ENCODE measurements at places on chromosomes 2 and 18.

DNA sequence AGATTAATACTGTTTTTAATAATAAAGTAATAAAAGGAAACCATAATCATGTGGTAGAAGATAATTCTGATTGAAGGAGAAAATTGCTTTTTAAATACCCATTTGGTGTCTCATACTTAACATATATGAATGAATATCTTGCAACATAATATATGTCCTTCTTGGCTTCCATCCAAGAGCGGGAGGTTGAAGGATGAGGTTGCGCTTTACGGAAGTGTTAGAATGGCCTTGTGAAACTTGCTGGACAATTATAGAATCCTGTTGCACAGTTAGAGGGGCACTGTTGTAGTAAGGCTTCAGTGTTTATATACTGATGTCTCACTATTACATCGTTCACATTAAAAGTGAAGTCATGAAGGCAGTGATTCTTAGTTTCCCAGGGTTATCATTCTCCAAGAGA lies 9.4 kb downstream of the INSIG2 start:
- no peak for DNase-seq

DNA sequence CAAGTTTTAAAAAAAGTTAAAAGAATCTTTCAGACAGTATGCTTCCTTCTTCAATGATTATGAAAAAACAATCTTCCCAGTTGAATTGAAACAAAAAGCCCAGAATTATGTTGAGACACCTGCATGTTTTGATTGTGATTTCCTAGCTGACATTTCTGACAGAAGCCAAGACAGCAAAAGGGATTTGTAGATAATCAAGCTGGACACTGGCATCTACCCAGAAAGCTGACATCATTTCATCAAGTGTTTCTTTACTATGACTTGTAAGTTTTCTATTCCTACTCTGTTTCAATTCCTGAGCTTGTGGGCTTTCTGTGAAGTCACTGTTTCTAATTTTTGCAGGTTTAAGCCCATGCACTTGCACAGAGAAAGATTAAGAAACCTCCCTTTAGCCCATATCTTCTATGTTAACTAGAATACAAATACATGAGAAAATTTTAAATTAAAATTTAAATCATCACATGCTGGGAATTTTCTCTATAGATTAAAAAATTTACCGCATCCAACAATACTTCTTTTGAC lies 82.9 kb upstream of the CCDC85A start:
- no peak for DNase-seq

DNA sequence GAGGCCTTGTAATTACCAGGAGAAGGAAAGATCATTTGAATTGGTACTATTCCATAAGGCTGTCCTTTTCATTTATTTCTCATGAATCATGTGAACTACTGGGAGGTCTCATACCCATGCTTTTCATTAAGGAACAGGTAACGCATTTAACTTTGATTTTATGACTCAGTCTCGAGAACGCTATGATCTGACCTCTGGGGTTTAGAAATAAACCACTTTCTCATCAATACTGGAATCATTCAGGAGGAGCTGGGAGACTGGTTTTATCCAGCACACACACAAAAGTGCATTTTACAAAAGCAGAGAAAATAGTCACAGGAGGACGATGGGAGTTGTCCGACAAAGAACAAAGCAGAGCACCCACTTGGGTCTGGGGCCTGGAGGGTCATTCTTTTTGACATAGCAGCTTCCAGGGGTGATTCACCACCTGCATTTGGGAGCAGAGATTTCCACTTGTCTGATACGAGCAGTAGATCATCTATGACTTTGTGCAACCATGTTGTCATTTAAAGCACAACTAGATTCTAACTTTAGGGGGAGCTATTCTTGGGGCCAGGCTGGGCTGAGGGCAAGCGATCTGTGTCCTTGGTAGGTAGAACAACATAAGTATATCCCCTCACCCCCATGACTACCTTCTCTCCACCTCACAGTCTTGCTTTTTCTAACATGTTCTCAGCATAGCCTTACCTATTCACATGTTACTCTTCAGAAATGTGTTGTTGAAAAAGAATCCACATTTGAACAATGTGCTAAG lies 95.9 kb upstream of the SCG2 start:
- no peak for DNase-seq

- DNase-seq: no peak
Observed at GRCh38 chr2:196696423-196697079, 57.0 kb downstream of the CCDC150 start.

DNA sequence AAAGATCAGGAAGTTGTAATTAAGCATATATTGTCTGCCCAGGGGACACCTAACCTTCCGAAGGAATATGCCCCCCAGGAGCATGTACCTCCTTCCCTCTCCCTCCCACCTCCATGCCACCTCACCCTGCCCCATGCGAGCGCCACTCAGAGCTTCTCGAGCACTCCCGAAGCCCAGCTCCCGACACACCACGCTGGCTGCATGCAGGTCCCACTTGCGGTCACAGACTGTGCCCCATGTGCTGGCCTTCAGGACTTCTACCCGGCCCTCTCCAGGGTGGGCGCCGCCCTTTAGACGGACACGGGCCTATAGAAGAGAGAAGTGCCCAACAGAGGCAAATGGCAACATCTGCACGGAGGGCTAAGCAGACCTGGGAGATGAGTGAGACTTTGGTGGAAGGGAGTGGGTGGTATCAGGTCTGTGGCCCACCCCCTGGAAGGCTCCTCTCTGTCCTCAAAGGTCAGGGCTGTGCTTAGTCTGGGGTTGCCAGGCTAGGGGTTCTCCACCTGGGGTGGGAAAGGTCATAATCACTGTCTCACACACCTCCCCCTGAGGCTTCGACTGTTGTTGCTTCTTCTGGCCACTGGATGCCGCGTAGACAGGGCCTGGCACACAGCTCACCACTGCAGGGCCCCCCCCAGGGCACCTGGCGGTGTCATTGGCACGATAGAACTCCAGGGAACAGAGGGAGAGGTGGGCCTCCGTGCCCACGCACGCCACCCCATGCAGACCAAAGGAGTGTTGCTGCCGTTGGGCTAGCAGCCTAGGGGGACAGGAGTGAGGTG lies 6.6 kb downstream of the HTRA2 start:
- no peak for DNase-seq

DNA sequence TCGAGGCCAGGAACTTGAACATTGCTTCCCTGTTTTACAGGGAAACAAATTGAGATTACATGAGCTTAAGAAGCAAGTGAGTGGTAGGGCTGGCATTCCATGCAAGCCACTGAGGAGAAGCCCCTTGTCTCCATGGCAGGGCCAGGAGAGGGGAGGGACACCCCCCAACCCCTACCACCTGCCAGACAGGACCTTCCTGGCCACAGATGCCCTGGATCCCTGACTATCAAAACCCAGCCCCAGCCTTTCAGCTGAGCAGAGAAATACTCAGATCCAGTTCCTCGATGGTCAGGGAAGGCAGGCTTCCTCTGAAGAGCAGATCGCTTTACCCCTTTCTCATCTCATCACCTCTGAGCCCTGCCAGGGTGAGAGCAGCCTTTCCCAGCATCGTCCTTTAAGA lies 53.8 kb upstream of the ALPP start:
- no peak for DNase-seq

GRCh38 chr2:47309472-47309951 lies 93.4 kb upstream of the MSH2 start:
- no peak for DNase-seq

DNA sequence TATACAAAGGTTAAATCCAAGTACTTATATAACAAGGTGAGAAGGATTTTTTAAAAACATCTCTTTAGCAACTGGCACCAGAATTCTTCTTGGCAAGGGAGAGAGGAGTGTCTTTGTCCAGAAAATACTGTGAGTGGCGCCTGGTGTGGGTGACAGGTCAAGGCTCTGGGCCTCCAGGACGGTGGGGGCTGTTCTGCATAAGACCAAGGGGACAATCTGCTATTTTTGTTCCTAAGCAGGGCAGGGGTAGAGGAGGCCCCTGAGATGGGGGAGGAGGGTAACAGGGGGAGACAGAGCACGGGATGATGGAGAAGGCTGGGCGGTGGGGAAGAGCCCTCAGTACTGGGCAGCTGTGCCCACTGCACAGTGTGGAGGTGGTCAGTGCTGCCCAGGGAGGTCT lies 51.6 kb upstream of the TAF1B start:
- no peak for DNase-seq

DNA sequence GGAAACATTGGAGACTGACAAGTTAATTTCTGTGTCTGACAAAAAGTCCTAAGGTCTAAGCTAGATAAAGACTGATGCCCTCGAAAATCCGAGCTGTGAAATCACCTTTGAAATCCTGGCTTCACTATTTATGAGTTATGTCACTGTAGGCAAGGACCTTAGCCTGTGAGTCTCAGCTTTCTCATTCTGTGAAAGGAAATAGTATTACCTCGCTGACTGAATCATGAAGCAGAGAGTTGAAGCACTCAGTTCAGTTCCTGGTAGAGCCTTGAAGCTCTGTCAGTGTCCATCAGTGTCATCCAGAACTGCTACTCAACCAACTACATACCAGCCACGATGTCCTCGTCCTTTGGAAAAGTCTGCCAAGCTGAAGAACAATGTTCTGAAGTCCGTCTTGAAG lies 1025.6 kb upstream of the GYPC start:
- no peak for DNase-seq

DNA sequence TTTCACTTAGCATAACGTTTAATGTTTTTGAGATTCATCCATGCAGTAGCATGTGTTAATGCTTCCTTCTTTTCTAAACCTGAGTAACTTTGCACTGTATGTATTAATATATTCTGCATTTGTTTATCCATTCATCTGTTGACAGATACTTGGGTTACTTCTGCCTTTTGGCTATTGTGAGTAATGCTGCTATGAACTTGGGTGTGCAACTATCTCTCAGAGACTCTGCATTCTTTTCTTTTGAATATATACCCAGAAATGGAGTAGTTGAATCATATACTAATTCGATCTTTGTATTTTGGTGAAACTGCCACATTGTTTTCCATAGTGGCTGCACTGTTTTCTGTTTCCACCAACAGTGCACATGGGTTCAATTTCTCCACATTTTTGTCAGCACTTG lies 128.3 kb downstream of the SH3BP4 start:
- DNase-seq: no peak

DNA sequence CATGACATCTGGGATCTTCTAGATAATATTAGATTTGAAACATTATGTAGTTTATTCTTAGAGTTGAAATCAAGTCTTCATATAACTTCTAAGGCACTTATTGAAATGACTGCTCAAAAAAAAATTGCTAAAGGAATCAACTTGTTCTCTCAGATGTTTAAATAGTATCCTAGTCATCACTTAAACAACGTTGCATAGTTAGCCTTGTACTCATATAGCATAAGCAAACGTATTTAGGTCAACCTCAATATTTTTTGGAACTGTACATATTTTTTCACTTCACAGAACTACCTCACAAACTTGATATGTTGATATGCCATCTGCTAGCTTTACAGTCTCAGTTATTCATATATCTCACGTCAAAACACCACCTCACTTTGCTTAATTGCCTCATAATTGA lies 47.1 kb upstream of the CREB1 start:
- no peak for DNase-seq

GRCh38 chr18:58194028-58194427 lies 150.0 kb downstream of the NEDD4L start:
- no peak for DNase-seq

GRCh38 chr2:162328424-162329157 lies 10.1 kb upstream of the IFIH1 start:
- no peak for DNase-seq

DNA sequence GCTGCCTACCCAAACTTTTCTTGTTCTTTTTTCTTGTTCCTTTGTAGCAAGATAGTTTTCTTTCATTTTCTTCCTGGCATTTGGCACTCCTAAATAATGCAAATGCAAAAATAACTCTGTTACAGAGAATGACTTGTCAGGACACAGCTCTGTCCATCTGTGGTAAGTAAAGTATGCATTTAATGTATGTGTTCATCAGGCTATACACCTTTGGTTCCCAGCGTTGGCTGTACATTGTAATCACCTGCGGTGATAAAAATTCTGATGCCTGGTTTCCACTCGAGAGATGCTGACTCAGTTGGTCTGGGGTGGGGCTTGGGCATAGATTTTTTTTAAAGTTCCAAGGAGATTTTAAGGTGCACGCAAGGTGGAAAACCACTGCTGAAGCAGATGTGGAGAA lies at the start of gene SERPINB13:
SERPINB13 (plus strand) TSS at position 378 of the 400 bp plus-strand sequence. CDS start 1,325 bp downstream, outside the sequence.
- no peak for DNase-seq

DNA sequence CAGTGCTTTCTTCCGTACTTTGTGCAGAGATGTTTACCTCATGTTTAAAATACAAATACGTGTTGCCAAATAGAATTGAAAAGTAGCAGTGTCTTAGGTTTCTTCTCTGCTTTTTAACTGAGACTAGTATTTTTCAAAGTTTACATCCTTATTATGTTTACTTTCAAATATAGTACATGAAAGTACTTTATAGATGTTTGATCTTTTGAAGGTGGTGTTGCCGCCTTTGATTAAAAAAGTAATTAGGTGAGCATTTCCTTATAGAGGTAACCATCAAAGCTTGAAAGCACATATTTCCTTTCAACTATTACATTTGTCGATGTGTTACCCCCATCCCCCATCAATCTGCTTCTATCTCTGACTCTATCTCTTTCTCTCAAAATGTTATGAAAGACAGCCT lies 87.0 kb downstream of the CERS6 start:
- DNase-seq: no peak

- no peak for DNase-seq
Observed at GRCh38 chr2:159209341-159210306, 76.9 kb downstream of the WDSUB1 start.

DNA sequence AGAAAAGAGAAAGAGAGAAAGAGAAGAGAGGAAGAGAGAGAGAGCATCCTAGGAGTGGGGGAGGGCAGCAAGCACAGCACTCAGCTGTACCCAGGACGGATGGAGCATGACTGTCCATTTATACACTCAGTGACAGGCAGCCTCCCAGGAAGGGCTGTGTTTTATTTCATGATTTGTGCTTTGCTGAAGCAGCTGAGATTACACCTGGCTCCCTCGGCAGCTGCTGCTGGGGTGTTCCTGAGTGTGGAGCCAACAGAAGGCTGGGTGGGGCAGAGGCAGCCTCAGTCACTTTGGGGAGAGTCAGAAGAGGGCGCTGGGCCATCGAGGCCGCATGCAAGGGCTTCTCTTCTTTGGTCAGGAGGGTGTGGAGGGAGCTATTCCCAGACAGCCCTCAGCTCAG lies 47.8 kb upstream of the TEX51 start:
- DNase-seq: no peak

GRCh38 chr18:64993695-64994094 lies 757.1 kb upstream of the CDH7 start:
- DNase-seq: no peak

DNA sequence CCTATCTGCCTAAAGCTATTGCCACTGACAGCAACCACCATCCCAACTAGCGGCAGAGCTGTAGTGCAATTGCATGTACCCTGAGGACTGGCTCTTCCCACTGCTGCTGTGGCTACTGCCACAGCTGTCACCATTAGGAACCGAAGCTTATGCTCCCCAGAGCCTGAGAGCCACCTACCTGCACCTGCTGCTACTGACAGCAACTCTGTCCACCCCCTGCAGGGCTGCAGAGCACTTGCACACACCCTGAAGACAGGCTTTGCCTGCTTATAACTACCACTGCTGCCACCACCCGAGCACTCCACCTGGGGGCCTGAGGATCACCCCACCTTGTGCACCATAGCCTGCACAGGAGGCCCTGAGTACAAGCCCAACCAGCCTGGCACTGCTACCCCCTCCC lies 217.6 kb upstream of the FOSL2 start:
- no peak for DNase-seq

- no peak for DNase-seq
Observed at GRCh38 chr18:34771958-34772357, 61.9 kb downstream of the DTNA start.

- DNase-seq: no peak
Observed at GRCh38 chr2:23604731-23605130, 219.8 kb downstream of the KLHL29 start.
